ENCODE measurements at places on chromosomes 1 and 21.

DNA sequence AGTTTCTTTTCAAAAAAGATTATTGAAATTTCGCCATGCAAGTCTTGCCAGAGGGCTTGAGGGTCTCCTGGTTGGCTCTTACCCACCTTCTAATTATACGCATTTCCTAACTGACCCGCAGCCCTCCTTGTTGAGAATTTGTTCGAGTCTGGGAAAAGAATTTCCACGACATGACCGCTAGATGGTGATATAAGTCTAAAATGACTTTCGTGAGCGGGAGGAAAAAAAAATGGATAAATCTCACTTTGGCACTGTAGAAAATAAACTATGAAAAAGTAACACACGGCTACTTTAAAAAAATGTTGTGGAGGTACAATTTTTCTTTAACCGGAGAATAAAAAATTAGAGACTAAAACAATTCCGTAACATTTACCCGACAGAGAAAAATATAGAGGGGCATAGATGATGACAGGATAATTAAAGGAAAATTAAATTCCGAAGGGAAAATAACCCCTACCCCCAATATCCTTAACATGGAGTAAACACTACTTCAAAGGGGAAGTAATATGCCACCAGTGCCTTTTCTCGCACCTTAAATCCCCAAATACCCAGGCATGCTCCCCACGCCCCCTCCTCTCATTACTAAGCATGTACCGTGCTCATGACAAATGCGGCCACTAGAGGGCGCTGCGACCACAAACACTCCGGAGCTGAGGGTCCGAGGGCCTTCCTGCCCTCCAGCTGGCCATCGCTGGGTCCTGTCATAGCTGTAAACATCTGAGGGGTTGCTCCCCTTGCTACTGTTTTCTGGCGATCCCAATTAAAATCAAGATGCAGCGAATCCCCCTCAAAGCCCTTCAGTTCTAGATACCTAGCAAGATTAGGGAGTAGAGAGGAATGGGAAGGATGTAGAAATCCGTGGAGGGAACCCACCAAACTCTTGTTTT is 266.9 kb downstream of the ASTN1 start:
- peak; percentile 91 for DNase-seq

GRCh38 chr21:42486531-42486930 is 9.5 kb downstream of the RSPH1 start:
- no peak for DNase-seq

DNA sequence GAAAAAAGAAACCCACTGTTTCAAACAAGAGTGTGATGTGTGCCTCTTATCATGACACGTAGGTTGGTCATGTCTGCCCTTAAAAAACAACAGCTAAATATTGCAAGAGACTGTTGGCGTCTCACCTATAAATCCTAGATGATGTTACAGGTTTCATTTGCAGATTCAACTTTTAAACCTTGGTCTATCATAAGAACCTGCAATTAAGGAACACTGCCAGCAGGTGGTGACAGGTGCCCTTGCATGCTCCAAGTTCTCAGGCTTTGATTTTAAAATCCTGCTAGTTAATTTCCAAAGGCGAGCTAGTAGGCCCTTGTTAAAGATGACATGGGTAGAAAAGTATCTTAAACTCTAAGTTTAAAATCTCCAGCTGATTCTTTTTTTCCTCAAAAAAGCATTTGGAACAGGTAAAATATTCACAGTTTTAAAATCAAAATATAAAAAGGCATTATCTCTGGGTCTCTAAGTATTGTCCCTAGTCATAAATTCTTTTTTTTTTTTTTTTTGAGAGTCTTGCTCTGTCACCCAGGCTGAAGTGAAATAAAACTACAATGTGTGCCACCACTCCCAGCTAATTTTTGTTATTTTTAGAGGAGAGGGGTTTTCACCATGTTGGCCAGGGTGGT is 39.1 kb downstream of the CLSTN1 start:
- DNase-seq = peak; percentile 63

DNA sequence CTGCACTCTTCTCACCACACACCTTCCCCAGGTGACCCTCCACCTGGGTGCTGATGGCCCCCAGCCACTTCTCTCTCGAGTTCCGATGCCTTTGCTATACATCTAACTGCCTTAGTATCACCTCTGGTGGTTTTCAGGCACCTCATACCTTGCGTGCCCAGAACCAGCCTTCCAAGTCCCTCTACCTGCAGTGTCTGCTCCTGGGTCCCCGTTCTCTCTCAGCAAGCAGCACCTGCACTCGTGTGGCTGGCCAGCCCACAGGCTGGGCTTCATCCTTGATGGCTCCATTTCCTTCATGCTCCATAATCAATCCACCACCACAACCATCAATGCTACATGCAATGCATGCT is 49.2 kb upstream of the EDN2 start:
- no peak for DNase-seq

- DNase-seq = no peak
Measured at GRCh38 chr1:15951341-15952153, 24.4 kb downstream of the ZBTB17 start.

DNA sequence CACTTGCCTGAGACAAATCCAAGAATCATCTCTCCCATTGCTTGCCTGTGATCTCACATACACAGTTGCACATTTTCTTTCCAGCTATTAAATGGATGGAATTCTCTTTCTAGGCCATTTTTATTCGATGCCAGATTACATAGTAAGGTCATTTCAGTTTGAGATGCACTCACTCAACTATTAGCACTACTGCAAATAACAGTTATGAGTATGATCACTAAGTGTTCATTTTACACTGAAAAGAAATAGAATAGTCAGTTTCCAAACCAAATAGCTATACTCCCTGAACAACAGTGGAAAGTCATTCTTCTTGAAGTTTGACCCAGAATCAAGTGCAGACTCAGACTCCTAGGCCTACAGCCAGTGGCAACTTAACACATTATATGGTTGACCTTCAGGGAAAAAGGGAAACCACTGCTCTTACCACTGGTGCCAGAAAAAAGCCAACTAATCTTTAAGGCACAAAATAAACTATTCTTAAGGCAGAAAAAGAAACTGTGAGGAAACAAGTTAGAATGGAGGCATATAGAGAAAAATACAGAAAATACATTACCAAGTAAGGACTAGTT is 31.5 kb downstream of the WNT2B start:
- DNase-seq = no peak

DNA sequence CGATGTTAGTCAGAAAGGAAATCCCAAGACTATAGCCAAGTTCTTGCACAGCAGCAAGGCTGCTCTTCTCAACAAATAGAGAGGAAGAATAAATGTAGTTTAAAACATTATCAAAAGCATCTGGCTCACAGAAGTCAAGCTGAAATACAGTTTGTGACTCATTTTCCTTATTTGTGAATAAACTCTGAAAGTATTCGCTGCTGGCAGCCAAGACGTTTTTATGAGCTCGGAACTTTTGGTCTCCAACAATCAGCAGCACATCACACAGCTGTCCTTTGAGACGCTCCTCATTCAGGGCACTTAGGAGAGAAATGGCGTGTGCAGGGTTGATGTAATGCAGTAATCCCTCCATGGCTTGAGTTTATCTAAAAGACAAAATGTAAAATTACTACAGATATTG is 16.4 kb downstream of the ZBTB21 start:
- no peak for DNase-seq
